ENCODE measurements at places on chromosomes 3 and 15.

- no peak for DNase-seq
These were observed 68.4 kb downstream of the MEX3B start for GRCh38 chr15:81977464-81977863.

- no peak for DNase-seq
These were observed 631.7 kb upstream of the CCDC54 start for GRCh38 chr3:106745344-106746168.

GRCh38 chr3:56680054-56680580 lies 2.9 kb downstream of the TASOR start:
- DNase-seq, result no peak

- DNase-seq, result no peak
These were observed 109.2 kb downstream of the LRRK1 start for GRCh38 chr15:101028321-101028720.

DNA sequence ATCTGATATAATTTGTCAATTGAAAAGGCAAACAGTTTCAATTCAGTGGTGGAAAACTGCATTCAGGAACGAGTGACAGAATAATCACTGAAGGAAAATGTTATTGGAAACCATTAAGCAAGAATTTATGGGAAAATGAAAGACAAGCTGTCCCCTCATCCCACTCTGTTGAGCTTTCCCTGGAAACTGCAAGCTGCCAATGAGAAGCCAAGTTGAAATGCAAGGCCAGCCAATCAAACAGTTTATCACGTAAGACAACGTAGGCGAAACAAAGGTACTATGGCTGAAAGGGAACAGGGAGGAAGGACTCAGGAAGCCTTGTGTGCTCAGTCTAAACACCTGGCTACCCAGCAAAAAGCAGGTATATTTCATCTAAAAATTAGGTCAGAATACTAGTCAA lies 187.9 kb upstream of the ATP10A start:
- DNase-seq, result no peak

- DNase-seq, result no peak
These were observed 103.6 kb downstream of the RSRC1 start for GRCh38 chr3:158213461-158213860.

DNA sequence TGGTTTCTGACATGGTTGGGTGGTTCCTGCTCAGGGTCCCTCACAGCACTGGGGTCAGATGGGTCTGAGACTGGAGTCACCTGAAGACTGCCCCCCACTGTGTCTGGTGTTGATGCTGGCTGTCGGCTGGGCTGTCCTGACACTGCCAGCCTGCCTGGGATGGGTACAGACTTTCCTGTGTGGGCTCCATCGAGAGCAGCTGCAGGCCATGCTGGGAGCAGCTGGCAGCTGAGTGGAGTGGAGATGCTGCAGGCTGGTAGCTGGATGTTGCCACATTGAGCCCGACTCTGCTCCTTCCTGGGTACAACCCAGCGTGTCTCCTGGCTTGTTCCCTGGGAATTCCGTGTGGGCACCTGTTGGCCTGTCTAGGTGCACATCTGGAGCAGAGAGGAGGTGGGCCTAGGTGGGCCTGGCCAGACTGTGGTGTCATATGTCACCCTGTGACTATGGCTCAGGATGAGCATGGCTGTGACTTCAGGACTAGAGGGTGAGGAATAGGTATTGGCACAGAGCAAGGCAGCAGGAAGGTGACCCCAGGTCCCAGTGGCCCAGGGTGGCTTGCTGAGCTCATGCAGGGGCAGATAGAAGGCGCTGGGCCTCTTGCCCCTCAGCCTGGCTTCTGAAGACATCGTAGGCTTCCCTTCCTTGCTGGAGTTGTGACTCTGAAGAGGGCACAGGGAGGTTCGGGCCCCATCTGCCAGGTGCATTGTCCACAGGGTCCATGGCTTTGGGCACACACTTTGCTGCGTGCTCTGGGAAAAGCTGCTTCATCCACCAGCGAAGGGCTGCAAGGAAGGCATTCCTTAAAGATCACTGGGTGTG lies 40.0 kb upstream of the PRR23E start:
- no peak for DNase-seq

DNA sequence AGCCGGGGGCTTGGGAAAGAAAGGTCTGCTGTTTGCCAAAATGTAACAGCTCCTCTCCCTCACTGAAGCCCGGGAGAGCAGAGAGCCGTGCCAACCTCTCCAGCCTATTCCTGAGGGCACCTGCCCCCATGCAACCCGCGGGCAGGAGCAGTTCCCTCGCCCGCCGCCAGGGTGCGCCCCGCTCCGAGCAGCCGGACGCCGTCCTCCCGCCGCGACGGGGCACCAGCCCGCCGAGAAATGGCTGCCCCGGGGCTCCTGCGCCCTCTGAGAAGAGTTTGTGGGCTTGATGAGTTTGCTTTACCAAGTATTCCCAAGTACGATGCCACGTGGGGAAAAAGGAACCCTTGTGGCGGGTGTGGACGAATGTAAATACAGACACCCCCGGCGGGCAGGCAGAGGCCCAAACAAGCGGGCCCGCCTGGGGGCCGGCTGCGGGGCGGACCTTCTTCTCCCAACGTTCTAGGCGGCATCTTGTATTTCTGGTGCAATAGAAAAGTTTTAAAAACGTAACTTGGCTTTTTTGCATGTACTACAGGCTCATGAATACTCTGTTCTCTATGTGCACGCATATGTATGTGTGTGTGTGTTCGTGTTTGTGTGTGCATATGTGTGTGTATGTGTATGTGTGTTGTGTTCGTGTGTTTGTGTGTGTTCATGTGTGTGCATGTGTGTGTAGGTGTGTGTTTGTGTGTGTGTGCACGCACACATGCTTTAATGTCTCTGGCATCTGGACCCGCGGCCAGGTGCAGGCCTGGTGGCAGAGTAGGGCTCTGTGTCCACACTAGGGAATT lies 162.9 kb downstream of the CHSY1 start:
- DNase-seq, result peak; percentile 72

DNA sequence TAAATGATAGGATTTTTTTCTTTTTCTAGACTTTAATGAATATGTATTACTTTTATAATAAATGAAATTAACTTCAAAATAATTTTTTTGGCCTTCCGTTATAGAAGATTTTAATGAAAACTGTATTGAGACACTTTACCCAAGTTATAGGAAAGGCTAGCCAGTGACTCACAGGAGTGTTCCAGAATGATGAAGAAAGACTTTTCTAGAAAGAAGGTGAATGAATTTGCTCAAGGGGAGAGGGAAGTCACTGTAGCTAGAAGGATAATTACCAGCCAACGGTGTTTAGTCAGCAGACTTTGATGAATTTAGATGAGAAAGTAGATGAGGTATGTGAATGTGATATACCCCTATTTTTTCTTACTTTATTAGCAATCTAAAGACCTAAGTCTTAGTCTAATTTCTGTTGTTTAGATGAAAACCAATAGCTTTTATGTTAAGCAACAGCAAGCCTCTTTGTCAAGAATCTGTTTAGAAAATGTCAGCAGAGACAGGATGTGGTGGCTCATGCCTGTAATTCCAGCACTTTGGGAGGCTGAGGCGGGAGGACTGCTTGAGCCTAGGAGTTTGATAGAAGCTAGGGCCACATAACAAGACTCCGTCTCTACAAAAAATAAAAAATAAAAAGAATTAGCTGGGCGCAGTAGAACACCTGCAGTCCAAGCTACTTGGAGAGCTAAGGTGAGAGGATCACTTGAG lies 3.2 kb downstream of the ALAS1 start:
- no peak for DNase-seq

- no peak for DNase-seq
These were observed 8.8 kb upstream of the SLC15A2 start for GRCh38 chr3:121885386-121885785.
